NCI-H1105 (cell line): ENCODE measurements at places on chromosomes 2 and 18.

DNA sequence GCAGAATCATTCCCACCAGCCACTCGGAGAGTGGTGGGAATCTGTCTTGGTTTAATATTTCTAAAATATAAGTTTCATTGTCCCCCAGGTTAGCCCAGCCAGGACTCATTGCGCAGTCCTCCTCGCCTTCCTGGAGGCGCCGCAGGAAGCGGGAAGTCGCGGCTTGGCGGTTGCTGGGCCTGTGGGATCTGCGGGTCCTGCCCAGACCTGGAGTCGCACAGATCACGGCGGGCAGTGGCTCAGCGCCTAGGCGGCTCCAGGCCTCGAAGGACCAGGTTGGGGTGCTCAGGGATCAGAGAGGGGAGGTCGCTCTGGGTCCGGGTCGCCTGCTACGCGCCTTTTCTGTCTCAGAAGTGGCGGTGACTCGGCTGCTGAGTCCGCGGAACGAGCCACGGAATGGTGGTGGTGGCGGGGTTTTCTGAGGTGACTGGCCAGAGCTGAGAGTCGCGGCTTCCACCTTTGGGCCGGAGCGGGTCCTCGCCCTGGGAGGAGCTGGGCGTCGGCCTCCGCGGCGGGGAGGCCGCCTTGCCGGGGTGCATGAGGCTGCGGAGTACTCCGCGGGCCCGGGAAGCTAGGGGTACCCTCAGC, 2.6 kb downstream of the HOXD3 start:
- DNase-seq: no peak

- DNase-seq: no peak
These were observed 557.3 kb downstream of the CNTNAP5 start for GRCh38 chr2:124582387-124582786.

GRCh38 chr2:172366596-172367150, 60.7 kb upstream of the ITGA6 start:
- no peak for DNase-seq

GRCh38 chr2:142484111-142484510, 353.3 kb upstream of the LRP1B start:
- DNase-seq: no peak

- no peak for DNase-seq
These were observed 18.8 kb upstream of the CCDC195 start for GRCh38 chr2:224734949-224735348.

DNA sequence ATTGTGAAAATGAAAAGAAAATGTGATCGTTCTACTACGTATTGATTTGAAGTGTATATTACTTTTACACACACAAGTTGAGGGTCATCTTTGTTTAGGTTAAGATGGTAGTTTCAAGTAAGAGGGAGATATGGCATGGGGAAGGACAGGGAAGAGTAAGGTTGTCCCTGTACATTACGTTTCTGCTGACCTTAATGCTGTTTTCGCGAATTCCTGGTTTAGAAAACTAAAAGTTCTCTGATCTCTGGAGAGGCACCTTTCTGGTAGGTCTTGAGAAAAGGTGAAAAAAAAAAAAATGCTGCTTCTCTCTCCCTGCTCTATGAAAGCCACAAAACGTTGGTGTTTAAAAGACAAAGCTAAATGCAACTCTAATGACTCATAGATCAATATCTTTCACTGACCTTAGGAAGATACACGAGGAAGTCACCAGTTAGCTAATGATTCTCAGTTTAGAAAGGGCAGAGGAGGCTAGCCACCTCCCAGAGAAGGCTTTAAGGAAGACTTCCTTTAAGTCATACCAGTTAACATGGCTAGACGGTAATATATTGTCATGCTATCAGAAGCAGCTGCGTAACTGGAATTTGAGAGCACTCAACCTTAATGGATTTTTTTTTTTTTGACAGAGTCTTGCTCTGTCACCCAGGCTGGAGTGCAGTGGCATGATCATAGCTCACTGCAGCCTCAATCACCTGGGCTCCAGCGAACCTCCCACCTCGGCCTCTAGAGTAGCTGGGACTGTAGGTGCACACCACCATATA, 13.2 kb downstream of the TXNDC2 start:
- no peak for DNase-seq

- DNase-seq: no peak
These were observed 40.2 kb upstream of the SKA1 start for GRCh38 chr18:50334546-50335152.

DNA sequence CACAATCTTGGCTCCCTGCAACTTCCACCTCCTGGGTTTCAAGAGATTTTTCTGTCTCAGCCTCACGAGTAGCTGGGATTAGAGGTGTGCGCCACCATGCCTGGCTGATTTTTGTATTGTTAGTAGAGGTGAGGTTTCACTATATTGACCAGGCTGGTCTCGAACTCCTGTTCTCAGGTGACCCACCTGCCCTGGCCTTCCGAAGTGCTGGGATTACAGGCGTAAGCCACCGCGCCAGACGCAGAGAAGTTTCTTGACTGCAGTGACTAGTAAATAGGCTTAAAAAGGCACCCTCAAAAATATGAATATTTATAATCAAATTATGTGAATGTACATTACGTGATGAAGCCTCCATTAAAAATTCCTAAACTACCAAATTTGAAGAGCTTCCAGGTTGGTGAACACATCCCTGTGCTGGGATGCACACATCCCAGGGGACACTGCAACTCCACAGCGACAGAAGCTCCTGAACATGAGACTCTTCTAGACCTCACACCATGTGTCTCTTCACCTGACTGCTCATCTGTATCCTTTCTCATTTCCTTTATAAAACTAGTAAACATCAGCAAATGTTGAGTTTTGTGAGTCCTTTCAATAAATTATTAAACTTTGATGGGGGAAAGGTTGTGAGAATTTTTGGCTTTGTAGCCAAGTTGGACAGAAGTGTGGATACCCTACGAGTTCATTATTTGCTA, 203.3 kb upstream of the SPOPL start:
- no peak for DNase-seq

- DNase-seq: no peak
These were observed 666 bp upstream of the STAT1 start for GRCh38 chr2:191014653-191015020.

- no peak for DNase-seq
These were observed 27.1 kb downstream of the DRC1 start for GRCh38 chr2:26428846-26429245.

- DNase-seq: no peak
These were observed 126.4 kb upstream of the HAAO start for GRCh38 chr2:42918671-42919318.

DNA sequence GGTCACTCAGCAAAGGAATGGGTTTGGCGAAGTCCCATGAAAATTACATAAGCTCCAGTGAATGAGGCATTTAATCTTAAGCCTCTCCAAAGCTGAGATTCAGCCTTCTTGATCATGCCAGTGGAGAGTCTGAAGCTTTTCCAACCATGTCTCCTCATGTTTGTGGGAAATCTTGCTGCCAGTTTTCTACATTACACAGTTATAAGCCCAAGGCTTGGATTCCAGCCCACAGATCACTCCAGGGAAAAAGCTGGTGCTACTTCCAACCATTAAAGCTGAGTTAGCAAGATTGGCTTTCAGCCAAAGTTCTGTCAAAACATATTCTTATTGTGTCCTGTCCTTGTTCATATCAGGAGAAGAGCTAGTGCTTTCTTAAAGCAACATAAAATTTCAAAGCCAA, 293.8 kb downstream of the LRRTM4 start:
- DNase-seq: peak; percentile 67

- DNase-seq: no peak
These were observed 232.3 kb downstream of the DYM start for GRCh38 chr18:49228187-49228586.

DNA sequence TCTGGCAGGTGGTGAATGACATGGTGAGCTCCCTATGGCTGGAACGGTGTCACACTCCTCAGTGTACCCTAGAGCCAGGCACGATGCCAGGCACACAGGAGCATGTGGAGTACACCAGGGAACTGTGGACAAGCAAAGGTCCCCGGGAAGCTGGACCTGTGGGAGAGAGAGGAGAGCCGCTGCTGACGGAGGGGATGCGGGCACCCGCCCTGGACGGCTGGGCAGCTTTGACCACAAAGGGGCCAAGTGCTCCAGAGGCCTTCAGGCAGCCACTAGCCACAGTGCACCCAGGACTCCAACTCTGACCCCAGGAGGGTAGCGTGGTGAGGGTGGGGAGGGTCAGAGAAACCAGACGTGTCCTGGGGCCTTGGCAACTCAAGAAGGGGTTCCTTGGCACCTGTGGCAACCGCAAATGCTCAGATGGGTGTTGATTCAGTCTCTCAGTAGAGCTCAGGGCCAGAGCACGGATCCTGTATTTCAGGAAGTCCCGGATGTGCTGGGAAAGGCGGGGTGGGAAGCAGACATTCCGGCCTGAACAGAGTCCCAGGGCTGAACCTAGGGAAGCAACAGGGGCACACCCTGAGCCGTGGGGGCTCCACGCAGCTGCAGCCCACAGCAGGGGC, 2.3 kb upstream of the MAB21L4 start:
- DNase-seq: no peak

GRCh38 chr2:943821-944220, 6.8 kb upstream of the SNTG2 start:
- no peak for DNase-seq

- DNase-seq: no peak
These were observed at the start of gene ITGA4 for GRCh38 chr2:181457121-181457740. Gene ITGA4, plus strand, starts transcription at chr2:181457386. Its CDS starts 269 bp downstream, at chr2:181457655.

DNA sequence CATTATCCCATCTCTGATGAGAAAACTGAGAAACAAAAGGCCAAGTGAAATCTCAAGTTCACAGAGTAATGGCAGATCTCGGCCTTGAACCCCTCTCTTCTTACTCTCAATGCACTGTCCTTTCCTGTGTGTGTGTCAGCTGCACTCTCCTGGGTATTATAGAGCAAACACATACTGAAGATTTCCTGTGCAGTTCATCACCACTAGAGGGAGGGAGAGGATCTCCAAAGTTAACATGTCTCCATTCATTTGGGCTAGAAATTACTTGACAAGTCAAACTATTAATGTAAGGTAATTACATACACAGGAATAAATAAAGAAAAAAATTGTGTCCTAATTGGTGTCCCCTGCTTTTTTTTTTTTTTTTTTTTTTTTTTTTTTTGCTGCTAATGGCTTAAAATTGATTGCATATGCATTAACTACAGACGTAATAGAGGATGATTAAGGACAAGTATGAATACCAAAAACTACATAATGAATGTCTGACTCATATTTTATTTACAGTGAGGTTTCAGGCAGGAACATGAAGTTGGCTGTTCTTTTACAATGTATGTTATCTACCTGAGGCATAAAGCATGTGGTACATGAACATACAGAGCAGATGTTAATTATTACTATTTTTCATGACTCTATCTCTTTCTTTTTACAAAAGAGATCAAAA, 269.2 kb downstream of the NYAP2 start:
- DNase-seq: peak; percentile 68

DNA sequence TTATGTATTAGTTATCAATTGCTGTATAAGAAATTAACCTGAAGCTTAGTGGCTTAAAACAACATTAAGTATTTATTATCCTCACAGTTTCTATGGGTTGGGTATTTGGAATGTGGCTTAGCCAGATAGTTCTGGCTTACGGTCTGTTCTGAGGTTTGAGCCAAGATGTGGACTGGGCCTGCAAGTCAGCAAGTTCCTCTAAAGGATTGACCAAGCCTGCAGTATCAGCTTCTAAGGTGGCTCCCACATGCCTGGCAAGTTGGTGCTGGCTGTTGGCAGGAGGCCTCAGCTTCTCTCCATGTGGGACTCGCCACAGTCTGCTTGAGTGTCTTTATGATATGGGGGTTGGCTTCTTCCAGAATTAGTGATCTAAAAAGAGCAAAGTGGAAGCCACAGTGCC, 45.0 kb upstream of the TCF4 start:
- no peak for DNase-seq

GRCh38 chr2:105184420-105184819, 57.1 kb upstream of the GPR45 start:
- peak; percentile 86 for DNase-seq

DNA sequence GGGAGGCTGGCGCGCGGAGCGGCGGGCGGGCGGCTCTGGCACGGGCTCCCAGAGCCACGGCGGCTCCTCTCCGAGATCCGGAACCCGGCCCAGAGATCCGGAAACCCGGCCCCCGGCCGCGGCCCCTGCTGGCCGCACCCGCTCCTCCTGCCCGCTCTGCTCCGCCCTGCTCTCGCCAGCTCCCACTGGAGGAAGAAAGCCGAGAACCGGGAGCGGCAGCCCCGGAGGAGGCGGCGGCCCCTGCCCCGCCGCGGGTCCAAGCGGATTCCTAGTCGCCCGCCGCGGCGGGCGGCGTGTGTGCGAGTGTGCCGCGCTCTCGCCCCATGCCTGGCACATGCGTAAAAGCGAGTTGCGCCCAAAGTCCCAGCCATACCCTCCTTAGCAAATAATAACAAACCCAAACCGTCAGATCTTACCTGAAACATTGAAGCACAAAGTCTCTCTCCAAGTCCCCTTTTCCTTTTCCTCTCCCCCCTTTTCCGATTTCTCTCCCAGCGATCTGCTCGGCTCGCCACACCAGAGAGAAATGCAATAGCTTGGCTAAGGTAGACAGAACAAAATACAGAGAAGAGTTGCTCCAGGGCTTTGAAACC, 108.7 kb upstream of the KCTD1 start:
- DNase-seq: peak; percentile 52

DNA sequence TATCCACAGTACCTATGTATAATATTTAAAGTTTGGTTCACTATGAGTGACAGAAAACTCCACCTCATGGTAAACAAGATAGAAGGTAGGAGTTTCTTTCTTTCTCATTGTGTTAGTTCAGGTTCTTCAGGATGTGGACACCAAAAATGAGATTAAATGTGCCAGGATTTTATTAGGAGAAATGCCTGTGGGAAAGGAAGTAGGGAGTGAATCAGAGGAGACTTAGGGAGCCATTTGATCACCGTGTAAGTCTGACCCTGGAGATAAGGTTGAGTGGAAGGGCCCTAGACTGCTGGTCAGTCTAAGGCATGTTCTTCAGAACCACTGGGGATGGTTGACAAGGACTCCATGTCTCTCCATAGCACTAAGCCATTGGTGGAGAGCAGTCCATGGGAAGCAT, 8.1 kb downstream of the AOX1 start:
- DNase-seq: no peak

GRCh38 chr18:9495916-9496705, 20.8 kb downstream of the RALBP1 start:
- no peak for DNase-seq

- no peak for DNase-seq
These were observed 36.9 kb upstream of the VWA3B start for GRCh38 chr2:98050070-98050469.

- DNase-seq: no peak
These were observed 90.7 kb downstream of the STK39 start for GRCh38 chr2:168156661-168157060.

DNA sequence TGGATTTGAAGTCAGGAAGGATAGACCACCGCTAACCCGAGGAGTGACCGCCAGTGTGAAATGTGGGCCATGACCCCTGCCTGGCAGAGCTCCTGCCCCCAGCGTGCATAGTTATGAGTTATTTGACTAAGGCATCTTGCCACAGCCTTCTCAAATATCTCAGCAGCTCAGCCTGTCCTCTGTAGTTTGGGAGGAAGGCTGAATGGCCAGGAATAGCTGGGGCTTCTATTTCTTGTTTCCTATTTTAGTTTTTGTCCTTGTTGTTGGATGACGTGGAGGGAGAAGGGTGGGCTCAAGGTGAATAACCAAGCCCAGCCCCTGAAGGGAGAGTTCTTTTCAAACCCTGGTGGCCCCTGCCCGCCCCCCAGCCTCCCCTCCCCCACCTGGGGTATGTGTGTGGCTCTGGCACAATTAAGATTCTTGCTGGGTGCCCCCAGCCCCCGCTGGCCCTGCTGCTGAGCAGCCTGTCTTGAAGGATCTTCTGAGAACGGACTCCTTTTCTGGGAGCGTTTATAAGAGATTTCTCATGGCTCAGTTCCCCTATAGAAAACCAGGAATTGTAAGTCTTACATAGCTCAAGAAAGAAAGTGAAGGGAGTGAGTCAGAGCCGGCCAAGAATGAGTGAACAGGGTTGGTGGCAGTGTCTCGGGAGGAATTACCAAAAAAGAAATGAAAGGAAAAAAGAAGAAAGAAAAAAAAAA, 157.4 kb downstream of the GLI2 start:
- no peak for DNase-seq
